ENCODE measurements at places on chromosomes 13 and 19.

DNA sequence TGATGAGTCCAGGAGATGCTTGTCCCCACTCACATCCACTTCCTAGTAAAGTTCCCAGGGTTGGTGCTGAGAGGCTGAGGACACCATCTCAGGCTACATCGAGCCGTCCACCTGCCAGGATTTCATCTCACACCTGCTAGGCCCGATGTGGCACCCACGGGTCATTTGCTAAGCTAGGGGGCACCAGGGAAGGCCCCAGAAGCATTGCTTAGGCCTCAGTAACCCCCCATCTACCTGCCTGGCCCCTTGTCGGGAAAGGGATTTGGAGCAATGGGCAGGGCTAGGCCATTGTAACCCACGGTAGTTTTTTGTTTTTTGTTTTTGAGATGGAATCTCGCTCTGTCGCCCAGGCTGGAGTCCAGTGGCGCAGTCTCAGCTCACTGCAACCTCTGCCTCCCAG, 51.8 kb downstream of the F2RL3 start:
- no peak for DNase-seq

GRCh38 chr13:19713186-19713965, 69.4 kb downstream of the PSPC1 start:
- DNase-seq = peak; percentile 77

DNA sequence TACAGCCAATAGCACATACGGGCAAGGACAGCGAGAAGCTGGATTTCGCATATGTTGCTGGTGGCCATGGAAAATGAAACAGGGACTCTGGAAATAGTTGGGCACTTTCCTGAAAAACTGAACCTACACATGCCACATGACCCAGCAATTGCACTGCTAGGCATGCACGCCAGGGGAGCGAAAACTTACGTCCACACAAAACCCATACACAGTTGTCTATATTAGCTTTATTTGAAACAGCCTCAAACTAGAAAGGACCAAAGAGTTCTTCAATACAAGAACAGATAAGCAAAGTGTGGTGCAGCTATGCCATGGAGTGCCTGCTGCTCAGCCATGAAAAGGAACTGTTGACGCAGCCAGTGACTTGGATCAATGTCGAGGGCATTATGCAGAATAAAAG, 7.3 kb upstream of the SPACA7 start:
- DNase-seq = no peak

DNA sequence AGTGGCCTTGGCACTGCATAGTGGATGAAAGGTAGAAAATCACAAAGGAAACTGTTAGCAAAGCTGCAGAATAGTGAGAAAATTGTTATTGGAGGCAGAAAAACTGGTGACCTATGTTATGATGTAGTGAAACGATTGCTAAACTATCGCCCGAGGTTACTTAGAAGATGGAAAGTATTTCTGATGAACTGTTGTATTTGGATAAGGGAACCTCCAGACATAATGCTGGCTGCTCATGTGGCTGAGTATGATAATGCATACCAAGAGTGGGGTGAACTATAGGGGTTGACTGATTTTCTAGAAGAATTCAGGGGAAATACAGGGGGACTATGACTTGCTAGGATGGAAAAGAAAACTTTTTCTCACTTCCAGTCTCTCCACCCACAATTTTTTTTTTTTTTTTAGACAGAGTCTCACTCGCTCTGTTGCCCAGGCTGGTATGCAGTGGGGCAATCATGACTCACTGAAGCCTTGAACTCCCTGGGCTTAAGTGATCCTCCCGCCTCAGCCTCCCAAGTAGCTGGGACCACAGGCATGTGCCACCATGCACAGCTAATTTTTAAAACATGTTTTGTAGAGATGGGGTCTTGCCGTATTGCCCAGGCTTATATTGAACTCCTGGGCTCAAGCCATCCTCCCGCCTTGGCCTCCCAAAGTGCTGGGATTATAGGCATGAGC, 4.4 kb upstream of the EID2 start:
- no peak for DNase-seq

DNA sequence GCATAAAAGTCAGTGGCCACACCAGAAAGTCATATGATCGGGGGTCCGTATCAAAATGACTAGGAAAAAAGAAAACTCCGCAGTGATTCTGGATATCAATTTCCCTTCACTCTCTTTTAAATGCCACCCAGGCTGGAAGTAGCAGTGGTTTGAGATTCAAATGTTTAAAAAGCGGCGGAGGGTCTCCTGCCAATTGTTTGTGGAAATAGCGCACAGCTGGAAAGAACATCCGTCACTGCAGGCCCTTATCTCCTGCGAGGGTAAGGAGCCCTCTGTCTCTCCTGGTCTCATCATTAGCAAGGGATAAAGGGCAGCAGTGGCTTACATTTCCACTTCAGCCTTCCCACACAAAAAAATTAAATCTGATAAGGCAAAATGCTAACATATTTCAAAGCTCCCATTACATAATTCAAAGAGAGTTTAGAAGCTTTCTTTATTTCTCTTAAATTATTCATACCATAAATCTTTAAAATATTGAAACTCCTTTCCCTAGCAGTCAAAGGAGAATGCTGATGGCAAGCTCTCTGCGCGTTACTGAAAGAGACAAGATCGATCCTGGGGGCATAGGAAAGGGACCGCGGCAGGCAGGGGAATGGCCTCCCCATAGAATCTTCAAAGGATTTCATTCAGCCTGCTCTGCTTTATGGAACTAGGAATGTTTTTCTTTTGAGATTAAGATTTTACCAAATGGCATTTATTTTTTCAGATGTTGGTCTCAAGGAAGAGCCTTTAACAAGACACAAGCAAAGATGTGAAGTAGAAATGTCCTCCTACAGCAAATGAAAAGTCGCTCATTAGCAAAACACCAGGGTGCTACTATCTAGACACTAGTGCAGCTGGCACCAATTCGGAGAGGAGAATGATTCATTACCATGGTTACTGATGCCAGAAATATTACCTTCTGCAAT, 35.0 kb downstream of the AMER2 start:
- no peak for DNase-seq

- DNase-seq = peak; percentile 15
Observed at GRCh38 chr19:16496613-16496983, 404 bp downstream of the C19orf44 start.

GRCh38 chr19:45496349-45496953, 396 bp downstream of the RTN2 start:
- DNase-seq = no peak

DNA sequence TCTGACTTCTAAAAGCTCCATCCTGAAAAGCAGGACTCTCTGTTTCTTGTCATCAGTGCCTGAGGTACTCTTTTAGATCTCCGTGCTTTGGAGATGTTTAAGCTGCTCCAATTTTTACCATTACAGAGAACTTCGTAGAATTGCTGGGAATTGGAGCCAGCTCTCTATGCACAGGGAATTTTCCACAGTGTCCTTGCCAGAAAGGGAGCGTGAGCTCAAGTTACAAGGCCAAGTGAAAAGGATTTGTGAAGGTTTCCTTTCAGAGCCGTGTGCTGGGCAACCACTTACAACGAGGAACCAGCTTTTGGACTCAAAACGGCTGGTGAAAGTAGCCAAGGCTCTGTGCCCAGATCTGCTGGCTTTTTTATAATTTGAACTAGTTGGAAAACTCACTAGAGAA, 82.6 kb downstream of the NUFIP1 start:
- no peak for DNase-seq

DNA sequence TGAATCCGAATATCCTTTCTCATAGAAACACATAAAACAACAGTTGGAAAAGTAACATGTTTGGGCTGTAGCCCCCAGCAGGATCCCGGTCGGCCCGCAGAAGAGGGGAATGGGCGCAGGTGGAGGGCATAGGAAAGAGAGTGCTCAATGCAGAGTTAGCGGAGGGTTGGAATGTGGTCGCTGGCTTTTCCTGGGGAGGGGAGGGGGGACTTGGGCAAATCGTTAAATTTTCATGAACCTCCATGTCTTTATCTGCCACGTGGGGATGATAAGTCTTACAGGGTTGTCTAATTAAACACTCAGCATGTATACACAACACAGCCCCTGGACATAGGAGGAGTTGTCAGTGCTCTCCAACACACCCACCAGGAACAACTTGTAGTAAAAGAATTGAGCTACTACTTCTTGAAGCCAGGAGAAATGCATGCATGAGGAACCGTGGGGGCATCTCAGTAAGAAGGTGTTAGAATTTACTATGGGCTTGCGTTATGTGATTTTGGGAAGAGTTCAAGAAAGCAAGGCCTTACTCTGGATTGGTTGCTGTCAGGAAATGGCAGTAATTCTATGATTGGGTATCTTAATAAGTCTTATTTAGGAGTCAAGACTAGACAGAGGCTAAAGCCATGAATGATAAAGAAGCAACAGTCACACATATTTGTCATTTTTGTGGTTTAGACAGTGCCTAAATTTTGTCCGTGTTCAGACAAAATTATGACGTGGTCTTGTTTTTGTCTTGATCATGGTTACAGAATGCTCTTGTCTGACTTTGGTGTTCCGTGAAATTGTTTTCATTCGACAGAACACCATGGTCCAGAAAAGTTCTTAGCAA, 671 bp upstream of the SLC46A3 start:
- DNase-seq = peak; percentile 74

- DNase-seq = no peak
Observed at GRCh38 chr13:38635030-38635429, 51.8 kb upstream of the FREM2 start.

- no peak for DNase-seq
Observed at GRCh38 chr13:76461999-76462398, 424.2 kb downstream of the KCTD12 start.

DNA sequence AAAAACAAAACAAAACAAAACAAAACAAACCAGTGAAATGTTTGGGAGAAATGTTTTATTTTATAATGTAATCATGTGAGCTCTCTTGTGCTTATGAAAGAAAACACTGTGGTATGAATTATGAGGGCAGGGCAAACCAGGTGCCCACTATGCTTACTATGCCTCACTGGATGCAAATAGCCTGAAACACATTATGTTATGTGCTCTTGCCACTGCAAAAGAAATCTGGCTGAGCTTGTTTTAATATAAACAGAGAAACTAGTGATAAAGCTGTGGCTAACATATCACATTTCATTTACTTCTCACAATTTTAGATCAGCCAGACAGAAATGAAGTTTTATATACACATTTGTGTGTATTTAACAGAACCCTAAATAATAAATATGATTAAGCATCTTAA, 8.7 kb upstream of the NBEA start:
- no peak for DNase-seq

GRCh38 chr19:34320277-34320676, 44.7 kb upstream of the GPI start:
- no peak for DNase-seq

GRCh38 chr13:35964863-35965180, 166.4 kb downstream of the DCLK1 start:
- no peak for DNase-seq

DNA sequence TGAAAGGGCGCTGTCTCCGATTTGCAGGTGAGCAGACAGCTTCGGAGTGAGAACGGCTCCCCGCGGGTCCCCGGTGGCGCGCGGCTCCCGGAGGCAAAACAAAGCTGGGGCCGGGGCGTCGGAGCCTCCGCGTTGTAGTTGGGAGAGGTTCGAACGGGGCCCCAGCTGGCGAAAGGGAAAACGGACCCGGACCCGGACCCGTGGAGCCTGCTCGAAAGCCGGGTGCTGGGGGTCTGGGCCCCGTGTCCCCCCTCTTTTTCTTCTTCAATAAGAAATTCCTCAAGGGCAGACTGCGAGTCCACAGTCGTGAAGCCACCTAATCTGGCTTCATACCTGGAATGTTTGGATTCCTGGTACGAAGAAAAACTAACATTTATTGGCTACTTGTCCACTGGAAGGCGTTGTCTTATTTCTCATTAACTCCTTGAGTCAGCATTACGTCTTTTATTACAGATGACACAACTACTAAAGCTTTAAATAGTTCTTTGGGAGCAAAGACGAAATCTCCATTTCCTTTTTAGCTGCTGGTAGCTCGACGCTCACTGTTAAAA, 632 bp upstream of the MTIF3 start:
- no peak for DNase-seq

- DNase-seq = no peak
Observed at GRCh38 chr19:32895384-32895783, 25.8 kb upstream of the SLC7A9 start.

DNA sequence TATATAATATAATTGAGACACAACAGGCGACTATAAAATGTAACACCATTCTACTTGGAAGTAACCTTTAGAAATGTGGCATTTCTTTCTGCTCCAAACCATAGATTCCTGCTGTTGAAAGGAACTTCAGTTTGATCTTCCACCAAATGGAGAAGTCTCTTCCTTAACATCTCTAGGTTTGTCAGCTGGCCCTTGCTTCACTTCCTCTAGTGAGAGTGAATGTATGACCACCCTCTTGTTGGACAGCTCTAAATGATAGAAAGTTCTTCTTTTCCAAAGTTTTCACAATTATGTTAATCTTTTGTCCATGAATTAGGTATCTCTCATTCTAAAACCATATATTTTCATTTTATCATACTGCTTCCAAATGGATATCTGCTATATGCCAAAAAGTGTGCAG, 13.8 kb upstream of the COG6 start:
- DNase-seq = no peak

DNA sequence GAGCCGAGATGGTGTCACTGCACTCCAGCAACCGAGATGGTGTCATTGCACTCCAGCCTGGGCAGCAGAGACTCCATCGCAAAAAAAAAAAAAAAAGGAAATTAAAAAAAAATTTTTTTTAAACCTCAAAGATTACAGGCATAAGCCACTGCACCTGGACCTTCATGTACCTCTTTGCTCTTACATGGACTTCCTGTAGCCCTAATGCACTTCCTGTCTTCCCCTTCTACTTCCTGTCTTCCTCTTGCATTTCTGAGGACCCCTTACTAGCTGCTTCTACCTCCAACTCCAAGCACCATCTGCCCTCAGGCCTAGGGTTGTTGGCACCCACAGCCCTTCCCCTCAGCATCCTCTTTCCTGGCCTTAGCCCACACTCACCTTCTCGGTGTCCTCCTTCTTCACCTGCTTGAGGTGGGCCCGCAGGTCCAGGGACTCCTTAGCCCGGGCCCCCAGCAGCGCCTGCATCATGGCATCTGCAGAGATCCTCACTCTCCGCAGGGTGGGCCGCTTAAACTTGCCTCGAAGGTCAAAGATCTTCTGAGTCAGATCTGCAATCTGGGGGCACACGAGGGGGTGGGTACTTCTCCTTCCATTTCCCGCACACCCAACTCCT, 3.8 kb downstream of the TNNI3 start:
- no peak for DNase-seq

GRCh38 chr19:46718934-46719622, 2.2 kb upstream of the PRKD2 start:
- DNase-seq = no peak

DNA sequence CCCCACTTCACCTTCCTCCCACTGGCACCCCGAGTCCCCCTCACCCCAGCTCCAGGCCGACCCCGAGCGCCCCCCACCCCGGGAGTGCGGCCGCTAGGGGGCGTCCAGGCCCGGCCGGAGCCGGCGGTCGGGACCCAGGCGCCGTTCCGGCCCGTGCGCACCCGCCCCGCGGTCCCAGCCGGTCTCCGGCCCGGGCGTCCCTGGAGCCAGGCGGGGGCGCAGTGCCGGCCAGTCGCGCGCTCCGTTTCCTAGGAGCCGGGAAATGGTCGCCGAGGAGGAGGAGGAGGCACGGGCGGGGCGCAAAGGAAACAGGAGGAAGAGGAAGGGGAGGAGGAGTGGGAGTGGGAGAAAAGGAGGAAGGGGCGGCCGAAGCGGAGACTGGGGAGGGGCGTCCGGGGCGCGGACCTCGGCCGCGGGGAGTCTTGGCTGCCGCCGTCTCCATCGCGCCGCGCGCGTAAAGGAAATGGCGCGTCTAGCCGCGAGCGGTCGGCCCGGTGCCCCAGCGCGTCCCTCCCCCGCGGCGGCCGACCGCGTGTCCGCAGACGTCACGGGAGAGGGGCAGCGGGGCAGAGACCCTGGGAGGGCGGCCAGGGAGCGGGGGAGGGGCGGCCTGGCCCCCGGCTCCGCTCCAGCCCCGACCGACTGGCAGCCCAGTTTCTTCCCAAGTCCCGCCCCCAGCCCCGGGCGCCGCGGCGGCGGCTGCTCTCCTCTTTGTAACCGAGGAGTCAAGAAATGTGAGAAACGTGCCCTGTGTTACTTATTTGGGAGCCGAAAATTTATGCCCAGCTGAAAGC, 1.1 kb upstream of the KCTD15 start:
- DNase-seq = no peak
